Stromal cell of bone marrow (primary cell): ENCODE measurements at places on chromosomes 3 and 15.

DNA sequence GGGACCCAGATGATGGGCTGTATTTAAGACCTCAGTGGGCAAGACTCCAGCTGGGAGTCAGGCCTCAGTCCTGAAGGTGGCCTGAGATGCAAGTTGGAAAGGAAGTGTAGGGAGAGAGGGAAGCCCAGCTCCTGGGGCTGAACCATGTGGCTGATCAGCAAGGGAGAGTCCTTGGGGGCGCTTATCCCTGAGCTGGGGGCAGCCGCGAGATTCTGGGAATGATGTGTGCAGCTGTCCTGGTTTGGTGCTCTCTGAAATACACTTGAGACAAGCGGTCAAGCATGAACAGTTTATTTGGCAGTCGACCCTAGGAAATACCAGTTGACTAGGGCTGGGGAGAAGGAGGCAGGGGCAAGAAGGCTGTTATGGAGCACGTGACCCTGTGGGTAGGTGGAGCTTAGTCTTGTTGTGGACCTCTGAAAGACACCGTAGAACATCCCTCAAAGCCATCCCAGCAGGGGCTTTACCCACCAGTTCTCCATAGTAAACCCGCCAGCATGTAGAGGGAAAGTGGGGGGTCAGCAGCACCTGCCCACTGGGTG lies 41.8 kb upstream of the SLC6A11 start:
- DNase-seq, result no peak

- no peak for DNase-seq
Observed at GRCh38 chr3:4052706-4053105, 250.5 kb upstream of the SETMAR start.

DNA sequence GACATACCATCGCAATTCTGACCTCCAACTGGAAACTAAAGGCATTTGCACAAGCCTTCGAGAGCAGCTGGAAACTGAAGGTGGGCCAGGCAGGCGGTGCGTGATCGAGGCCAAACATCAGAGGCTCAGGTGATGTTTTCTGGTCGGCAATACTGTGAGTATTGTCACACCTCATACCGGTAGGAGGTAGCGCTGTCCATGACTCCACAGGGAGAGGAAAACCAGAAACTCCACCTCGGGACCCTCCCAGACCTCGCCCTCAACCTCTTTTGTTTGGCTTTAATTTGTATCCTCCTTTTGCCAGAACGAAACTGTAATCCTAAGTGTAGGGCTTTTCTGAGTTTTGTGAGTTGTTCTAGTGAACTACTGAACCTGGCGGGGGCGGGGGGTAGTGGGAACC lies 43.6 kb downstream of the LDHAL6B start:
- DNase-seq, result no peak

GRCh38 chr3:14319654-14320182 lies 82.7 kb upstream of the SLC6A6 start:
- no peak for DNase-seq

DNA sequence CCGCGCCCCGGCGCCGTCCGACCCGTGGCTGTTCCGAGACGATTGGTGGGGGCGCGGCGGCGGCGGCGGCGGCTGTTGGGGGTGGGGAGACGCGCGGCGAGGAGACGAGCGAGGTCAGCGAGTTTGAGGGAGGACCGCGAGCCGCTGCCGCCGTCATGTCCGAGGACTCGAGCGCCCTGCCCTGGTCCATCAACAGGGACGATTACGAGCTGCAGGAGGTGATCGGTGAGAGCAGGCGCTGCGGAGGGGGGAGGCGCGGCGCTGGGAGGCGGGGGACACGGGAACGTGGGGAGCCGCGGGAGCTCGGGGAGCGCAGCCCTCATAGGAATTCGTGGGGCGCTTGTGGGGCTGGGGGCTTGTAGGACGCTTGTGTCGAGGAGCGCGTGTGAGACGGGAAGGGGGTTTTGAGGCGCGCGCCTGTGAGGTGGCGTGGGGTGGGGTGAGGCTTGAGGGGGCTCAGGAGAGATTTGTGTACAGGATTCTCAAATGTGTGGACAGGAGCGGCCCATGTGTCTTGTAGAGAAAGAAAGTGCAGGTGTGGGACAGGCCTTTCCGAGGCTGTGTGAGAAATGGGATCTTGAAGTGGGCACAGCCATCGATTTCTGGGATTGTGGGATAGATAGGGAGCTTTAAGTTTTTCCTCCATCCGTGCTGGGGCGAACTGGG lies 518 bp downstream of the OXSR1 start:
- DNase-seq, result peak; percentile 24

DNA sequence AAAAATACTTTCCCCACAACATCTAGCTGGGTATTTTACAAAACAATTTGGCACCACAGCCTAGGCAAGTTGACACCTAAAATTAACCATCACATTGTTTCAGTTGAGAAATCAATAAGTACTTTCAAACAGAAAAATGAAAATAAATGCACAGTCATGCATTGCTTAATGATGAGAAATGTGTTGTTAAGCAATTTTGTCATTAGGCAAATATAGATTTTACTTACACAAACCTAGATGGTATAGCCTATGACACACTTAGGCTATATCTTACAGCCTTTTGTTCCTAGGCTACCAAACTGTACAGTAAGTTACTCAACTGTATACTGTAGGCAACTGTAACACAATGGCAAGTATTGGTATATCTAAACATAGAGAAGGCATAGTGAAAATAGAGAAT lies 608.6 kb upstream of the BCHE start:
- DNase-seq, result no peak

- DNase-seq, result no peak
Observed at GRCh38 chr15:77907824-77908751, 169.4 kb downstream of the TBC1D2B start.

GRCh38 chr3:147393261-147393942 lies 12.9 kb downstream of the ZIC4 start:
- no peak for DNase-seq

DNA sequence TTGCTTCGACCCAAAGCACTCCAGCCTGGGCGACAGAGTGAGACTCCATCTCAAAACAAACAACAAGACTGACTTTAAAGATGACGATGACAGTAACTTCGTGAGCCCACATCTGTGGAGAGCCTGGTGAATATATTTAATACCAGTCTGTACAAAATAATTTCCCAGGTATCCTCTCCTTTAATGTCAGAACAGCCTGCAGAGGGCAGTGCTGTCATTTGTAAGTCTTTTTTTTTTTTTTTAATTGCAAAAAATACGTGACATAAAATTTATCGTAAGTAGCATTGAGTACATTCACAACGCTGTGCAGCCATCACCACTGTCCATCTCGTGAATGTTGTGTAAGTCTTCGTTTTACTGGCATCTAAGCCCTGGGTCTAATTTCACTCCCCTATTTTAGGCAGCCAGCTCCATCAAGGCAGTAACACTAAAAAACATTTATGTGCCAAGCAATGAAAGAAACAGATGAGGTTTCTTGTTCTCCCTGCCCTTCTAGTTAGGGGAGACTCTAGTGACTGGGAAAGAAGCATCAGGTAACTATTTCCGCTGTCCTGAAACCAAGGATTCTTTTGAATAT lies 1.4 kb downstream of the HTD2 start:
- peak; percentile 45 for DNase-seq

DNA sequence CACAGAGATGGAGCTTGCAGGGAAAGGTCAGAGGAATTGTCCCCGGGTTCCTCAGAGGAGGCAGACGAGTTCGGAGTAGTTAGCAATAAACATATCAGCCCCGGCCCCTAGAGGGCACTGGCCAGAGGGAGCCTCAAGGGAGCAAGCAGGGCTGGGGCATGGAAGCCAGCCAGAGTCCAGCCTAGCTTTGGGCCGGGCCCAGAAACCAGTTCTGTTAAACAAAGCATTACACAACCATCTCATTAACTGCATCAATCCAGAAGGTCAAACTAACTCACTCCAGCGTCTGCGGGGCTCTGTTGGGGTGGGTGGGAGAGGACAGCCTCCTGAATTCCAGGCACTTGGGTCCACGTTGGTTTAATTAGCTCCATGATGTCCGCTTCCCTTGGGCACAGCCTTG lies 41.0 kb upstream of the IREB2 start:
- peak; percentile 25 for DNase-seq

DNA sequence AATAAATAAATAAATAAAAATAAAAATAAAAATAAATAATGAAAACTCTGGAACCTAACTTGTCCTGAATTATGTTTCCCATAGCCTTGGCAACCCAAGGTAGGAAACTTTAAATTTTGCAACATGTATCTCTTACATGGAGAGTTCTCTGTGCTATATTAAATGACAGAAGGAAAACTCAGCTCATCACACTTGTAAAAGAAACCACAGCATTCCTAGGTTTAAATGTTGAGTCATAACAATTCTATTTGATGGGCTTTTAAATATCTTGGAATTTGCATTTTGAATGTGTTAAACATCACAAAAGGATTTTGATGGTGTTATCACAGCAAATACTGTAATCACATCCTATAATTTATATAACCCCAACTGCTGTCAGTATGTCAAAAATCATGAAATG lies 144.2 kb downstream of the LRTM1 start:
- DNase-seq, result peak; percentile 8

- no peak for DNase-seq
Observed at GRCh38 chr3:160546727-160547126, 18.6 kb downstream of the KPNA4 start.

DNA sequence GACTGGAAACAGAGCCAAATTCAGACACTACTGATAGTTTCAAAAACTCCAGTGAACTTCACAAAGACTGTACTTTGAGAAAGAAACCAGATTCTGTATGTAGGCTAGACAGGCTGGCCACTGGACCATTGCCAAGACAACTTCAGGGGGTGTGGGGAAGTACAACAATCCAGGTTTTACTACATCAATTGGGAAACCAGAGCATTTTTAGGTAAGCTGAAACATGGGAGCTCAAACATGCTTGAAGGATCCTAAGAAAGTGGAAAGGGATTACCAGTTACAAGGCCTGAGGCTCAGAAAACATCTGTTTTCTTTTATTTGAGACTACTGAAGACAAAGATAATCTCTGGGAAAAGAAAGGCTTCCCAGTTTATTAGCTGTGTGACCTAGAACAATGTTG lies 26.9 kb upstream of the ZNF280D start:
- no peak for DNase-seq

- DNase-seq, result no peak
Observed at GRCh38 chr15:22851513-22851912, 13.0 kb downstream of the NIPA2 start.
